ENCODE measurements at places on chromosomes 7 and 10.

GRCh38 chr10:70583669-70584037 lies 18.9 kb downstream of the PRF1 start:
- DNase-seq = no peak

DNA sequence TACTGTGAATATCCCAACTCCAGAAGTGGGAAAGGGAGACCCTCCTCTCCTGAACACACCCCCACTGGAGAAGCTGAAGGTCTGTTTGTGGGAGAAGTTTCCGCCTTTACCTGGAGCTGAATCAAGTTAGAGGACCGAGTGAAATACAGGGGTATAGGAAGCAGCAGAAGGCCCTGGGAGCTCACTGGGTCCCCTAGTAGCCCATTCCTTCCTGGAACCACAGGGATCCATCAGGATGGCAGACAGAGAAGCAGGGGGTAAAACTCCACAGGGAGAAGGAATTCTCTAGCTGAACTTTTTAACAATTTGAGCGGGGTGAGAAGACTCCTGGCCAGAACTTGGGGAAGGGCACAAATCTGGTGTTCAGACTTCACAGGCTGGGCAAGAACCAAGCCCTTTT lies 275.8 kb downstream of the GRID1 start:
- DNase-seq = no peak

GRCh38 chr10:116272440-116273283 lies at the start of gene GFRA1:
Gene GFRA1, minus strand, starts transcription at chr10:116273206. Its CDS starts 1,177 bp downstream, at chr10:116272029.
- no peak for DNase-seq

DNA sequence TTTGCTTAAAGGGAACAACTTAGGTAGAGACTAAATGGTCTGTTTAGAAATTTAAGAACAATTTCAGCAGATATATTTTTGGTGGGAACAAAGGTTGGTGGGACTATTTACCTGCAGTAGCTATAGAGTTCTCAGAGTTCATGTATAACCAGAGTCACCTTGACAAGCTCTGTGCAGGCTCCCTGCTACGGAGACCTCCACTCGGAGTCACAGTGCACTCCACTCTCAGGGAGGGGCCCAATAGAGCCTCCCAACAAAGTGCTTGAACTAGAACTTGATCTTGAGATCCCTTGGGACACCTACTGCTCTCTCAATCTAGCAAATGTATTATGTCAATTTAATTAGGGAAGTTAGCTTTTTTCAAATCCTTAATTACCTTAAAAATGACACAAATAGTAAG lies 2.3 kb downstream of the MYPN start:
- DNase-seq = no peak

GRCh38 chr7:143382126-143382790 lies 1.1 kb downstream of the ZYX start:
- DNase-seq = no peak

- DNase-seq = no peak
Measured at GRCh38 chr7:99551334-99551733, 580 bp downstream of the FAM200A start.

- DNase-seq = no peak
Measured at GRCh38 chr10:103897241-103897774, 20.7 kb downstream of the STN1 start.

- DNase-seq = no peak
Measured at GRCh38 chr7:34191162-34191561, 285.8 kb downstream of the BMPER start.

- peak; percentile 99 for DNase-seq
Measured at GRCh38 chr7:96547371-96547811, 162.3 kb downstream of the SEM1 start.

- peak; percentile 7 for DNase-seq
Measured at GRCh38 chr10:80187465-80188409, 17.6 kb downstream of the ANXA11 start.

- no peak for DNase-seq
Measured at GRCh38 chr7:40709062-40709964, 574.5 kb downstream of the SUGCT start.

DNA sequence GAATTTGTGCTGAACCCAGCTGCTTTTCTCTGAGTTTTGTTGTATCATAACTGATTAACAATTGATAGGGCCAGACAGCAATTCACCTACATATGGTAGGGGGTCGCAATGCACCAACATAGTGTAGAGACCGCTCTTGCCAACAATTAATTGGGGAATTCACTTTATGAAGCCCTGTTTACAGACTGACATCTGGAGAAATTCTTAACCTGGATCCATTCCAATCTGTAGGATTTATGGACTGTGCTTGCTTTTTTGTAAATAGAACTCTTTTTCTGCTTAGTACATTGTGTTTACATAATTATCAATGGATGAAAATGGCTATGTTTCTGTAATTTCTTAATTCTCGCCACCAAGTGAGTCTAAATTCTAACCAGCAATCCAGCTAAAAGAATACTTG lies 311.7 kb upstream of the BMPER start:
- no peak for DNase-seq

DNA sequence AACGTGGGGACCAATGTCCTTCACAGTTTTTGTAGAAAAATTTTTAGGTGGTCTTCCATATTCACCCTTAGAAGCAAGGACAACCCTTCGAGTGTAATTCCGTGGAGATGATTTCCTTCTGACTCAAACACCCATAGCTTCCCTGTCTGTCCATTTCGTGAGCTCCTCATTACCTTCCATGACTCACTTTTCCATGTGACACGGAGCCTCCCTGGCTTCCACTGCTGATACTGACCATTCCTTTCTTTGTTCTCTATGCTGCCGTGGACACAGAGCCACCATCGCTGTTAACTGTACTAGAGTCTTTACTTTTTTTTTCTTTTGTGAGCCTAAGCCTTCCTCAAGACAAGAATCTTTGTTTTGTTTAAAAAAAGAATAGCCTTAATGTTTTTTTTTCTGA lies 12.5 kb upstream of the ARMS2 start:
- no peak for DNase-seq

DNA sequence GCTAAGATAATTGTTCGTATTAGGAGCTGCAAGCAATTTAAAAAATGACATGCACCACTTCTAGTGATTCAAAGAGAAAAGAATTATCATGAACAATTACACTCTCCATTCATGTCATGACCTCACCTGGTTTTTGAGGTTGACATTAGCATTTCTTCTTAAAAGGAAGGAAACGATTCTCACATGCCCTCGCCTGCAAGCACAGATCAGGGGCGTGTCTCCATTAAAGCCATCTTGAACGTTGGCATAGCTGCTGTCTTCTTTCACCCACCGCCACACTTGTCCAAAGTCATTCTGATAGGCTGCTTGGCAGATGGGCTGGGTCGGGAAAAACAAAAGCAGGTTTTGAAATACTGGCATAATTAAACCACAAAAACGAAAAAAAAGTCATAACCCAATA lies 19.9 kb downstream of the ANKRD22 start:
- DNase-seq = no peak

Data from NCI-H2081 treated with DMSO at 0.1 percent for 48 hours (cell line).